Stimulated activated CD8-positive, alpha-beta memory T cell treated with anti-CD3 and anti-CD28 coated beads, Interleukin-15, amount 100 ng/mL, for 4 hours (primary cell): ENCODE measurements at places on chromosomes 1 and 21.

DNA sequence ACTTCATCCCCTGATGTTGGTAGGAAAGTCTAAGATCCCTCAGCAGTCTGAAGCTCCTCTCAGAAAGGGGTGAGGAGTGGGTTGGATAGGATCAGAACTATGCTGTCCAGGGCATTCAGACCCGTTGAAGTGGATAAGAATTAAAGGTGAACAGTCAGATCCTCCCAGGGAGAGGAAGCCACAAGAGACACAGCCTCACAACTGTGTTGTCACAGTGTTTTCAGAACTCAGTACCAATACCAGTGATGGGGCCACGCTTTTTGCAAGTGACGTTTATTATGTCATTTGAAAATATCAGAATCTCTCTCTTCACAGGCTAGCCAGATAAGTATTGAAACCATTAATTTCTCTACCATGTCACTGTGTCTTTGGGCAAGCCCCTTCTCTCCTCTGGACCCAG lies 15.4 kb upstream of the EPS15 start:
- no peak for DNase-seq

DNA sequence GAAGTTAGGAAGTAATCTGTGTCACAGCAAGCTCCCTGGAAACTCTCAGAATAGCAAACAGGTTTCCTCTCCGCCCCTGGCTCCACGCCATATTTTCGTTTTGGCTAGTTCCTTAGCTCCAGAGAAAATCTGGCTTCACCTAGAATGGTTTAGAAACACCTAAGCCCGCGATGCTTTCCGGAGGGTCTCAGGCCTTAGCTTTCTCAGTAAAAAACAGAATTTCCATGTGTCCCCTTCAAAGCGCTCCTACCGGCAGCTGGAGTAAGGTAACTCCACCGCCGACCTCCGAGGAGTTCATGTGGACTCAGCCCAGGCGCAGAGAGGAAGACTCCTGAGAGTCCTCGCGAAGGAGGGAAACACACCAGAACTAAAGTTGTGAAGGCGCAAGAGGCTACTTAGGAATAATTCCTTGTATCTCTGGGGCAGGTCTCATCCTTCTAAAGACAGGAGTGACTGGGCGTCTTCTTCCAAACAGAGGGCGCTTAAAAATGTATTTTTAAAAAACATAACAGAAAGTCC lies 406 bp downstream of the KIAA0040 start:
- no peak for DNase-seq

- DNase-seq: no peak
Observed at GRCh38 chr1:3113741-3114056, 44.7 kb downstream of the PRDM16 start.

DNA sequence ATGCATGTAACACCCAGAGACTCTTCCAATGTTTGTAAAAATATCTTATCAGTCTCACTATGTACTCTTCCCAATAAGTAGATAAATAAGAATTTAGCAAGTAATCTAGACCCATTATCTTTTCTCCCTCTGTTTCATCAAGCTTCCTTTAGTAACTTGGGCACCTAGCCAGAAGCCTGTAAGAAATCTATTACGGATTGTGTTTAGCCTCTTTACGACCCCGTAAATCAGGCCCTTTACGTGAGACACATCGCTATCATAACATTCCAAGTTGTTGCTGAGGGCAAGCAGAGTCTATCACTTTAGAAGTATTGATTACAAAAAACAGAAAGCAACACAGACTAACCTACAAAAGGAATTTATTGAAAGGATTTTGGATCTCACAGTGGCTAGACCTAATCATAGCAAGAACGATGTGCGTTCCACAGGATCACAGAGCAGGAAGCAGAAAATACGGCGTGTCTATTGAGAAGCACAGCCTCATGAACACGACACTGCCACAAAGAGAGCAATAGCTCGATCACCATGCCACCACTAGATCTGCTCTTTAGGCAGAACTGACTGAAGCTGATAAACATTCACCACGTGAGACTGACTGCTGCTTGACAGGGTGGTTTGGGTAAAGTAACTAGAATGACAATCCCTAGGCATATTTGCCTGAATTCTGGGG lies 922.1 kb downstream of the AMY1C start:
- DNase-seq: no peak

- no peak for DNase-seq
Observed at GRCh38 chr1:154419620-154420571, 14.8 kb downstream of the IL6R start.

GRCh38 chr1:241603731-241604245 lies 36.4 kb downstream of the CHML start:
- DNase-seq: no peak

- no peak for DNase-seq
Observed at GRCh38 chr1:210944252-210944651, 189.7 kb downstream of the KCNH1 start.

DNA sequence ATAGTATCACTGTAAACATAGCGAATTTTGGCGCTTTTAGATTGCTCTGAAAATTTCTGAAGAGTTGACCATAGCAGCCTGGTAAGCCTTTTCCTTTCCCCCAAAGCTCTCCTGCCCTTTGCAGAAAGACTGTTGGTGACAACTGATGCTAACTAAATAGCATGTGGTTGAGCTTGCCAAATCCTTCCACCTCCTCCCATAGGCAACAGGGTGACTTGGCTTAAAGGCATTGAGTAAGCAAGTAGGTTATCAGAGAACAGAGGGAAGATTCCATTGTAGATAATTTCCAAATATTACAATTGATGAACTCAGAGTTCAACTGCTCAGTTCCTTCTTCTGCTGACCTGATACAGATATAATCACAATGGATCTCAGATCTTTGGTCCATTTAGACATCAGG lies 19.9 kb upstream of the HMGCL start:
- no peak for DNase-seq

DNA sequence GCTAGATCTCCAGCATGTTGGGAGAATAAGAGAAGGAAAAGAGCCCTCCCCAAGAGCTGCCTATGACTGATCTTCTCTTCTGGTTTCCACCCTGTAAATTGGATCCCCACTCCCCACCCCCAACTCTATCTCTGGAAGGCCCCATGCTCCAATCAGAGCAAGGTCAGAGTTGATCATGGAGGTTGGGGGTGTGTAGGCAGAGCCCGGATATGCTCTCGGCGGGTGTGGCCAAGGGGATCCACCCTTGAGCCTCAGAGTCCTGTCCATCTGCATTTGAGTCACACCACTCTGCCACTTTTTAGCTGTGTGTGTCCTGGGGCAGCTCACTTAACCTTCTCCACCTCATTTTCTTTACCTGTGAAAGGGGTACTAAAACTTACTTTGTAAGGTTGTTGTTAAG lies 79.5 kb downstream of the NAV1 start:
- no peak for DNase-seq

GRCh38 chr1:43618521-43619313 lies 31.2 kb upstream of the KDM4A start:
- DNase-seq: no peak

DNA sequence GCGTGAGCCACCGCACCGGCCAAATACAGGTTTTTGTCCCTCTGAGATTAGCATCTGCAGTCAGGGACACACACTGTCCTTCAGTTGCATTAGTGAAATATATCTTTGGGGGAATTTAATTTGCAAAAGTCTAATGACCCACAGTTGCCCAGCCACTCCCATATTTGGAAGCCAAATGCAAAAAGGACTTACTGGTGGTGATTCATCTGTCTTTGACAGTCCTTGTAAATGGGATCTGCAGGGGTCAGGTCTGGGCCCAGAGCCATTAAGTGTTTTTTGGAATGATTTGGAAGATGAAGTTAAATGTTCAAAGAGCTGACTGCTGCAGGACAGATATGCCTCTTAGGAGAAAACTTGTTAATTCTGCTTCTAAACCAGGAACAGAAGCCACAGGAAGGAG lies 44.6 kb upstream of the DNASE2B start:
- no peak for DNase-seq

- DNase-seq: no peak
Observed at GRCh38 chr1:244445320-244446181, 6.2 kb downstream of the ADSS2 start.

DNA sequence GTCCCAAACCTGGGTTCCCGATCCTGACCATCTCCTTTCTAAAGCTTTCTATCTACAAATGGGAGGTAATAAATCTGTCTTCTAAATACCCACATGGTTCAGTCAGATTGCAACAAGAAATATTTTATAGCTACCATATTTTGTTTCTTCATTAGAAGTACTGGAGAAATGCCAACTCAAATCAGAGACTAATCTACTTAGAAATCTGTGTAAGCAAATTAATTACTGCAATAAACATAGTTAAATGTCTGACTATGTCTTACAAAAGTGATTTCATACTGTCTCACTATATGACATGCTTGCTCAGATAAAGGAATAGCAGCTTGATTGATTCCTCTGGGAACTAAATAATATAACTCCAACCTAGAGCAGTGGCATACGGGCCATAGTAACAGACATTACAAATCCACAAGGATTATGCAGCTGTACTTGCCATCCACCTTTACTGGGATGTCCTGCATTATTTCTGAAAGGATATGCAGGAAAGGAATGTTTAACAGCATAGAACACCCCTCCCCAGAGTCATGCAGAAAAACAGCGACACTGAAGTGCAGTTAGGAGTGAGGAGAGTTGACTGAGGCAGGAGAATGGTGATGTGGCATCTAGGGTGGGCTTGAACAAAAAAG lies 80.3 kb downstream of the PCNX2 start:
- no peak for DNase-seq

GRCh38 chr1:183710333-183710732 lies 57.2 kb upstream of the APOBEC4 start:
- no peak for DNase-seq

- DNase-seq: no peak
Observed at GRCh38 chr1:244640917-244641316, 12.0 kb upstream of the DESI2 start.

GRCh38 chr1:203807196-203807595 lies 11.8 kb downstream of the ZBED6 start:
- DNase-seq: no peak

DNA sequence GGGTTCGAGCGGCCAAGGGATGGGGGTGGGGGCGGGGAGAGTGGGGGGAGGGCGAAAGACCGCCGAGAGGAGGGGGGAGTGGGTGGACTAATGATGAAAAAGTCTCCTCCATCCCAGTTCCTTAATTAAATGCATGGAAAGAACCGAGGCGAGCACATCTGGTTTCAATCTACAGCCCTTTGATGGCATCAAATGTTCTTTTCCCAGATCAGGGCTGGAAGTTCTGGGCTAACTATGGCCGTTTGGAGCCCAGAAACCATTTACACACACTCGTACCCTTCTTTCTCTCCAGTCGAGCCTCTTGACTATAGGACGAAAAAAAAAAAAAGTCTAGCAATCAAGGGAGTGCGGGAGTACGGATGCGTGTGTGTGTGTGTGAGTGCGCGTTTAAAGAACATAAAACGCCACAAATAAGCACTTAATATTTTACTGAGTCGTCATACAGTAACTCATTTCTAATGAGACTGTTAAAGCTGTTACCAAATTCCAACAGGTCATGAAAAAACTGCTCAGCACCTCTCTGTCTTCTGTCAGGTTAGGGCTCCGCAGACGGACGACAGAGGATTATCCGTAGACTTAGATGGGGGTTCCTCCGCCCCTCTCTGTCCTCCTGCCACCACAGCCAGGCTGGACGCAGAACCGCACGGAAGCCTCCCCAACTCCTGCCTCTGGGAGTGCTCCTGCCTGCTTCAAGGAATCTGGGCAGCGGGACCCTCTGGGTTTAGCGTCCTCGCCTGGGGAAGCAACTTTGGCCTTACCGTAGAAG lies 2.1 kb upstream of the PRRX1 start:
- no peak for DNase-seq

DNA sequence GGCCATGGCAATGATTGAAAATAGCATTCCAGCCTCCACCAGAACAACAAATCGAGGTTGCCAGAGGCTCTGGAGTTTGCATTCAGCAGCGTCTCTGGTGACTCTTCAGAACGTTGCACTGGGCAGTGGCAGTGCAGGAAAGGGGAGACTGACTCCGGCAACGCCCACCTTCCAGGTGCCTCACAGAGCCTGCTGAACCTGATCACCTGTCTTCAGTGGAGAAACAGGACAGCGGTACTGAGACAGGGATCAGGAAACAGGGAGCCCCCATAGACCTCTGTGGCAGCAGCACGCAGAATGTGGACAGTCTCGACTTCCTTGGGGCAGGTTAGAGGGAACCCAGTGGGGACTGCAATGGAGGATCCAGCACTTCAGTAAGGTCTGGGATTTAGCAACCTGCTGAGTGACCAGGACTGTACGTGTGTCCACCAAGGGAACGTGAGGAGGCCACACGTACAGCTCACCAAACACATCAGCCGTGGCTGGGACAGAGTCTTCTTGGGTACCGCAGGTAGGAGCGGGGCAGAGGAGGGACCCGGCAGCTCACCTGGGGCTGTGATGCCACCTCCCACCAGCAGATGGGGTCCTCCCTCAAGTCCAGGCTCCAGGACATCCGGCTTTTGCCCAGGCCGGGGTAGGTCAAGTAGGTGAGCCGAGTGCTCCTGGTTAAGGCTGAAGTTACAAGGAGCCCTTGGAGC lies 128.6 kb downstream of the PRDM2 start:
- DNase-seq: no peak

GRCh38 chr1:110490791-110491451 lies 28.1 kb downstream of the KCNA10 start:
- no peak for DNase-seq

GRCh38 chr1:201282216-201282615 lies 1.1 kb upstream of the PKP1 start:
- DNase-seq: no peak

GRCh38 chr1:178969226-178969987 lies 56.3 kb upstream of the FAM20B start:
- DNase-seq: no peak

DNA sequence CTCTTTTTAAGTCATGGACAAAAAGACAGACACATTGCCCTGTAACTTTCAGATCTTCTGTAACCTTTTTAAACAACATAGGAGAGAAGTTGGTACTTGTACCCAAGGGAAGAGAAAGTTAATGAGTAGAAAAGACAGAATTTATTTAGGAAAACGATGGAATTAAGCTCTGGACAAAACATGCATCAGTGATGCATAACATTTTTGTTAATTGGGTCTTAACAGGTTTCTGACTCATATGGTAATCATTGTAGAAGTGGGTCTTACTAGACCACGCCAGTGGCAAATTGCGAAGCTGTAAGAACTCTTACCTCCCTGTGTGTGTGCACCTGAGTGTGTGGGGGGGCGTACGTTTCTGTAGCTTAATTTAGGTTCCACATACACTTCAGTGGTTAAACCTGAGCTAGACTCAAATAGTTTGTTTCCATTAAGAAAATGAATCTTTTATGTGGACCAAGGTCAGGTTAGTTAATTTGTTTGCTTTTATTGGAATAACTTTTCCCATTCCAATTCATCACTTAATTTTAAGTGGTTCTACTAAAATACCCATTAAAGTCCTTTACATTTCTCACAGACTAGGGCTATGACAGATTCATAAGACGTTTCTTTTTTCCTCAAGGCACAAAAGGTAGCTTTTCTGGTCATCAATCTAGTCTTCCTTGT lies 48.1 kb downstream of the NFIA start:
- no peak for DNase-seq

- DNase-seq: no peak
Observed at GRCh38 chr1:41282679-41283317, 40.7 kb upstream of the SCMH1 start.

GRCh38 chr21:40901691-40902090 lies 54.7 kb upstream of the DSCAM start:
- DNase-seq: no peak

- no peak for DNase-seq
Observed at GRCh38 chr1:22828484-22829308, 118.1 kb downstream of the EPHB2 start.
